ACHN (cell line): ENCODE measurements at places on chromosomes 7 and 10.

DNA sequence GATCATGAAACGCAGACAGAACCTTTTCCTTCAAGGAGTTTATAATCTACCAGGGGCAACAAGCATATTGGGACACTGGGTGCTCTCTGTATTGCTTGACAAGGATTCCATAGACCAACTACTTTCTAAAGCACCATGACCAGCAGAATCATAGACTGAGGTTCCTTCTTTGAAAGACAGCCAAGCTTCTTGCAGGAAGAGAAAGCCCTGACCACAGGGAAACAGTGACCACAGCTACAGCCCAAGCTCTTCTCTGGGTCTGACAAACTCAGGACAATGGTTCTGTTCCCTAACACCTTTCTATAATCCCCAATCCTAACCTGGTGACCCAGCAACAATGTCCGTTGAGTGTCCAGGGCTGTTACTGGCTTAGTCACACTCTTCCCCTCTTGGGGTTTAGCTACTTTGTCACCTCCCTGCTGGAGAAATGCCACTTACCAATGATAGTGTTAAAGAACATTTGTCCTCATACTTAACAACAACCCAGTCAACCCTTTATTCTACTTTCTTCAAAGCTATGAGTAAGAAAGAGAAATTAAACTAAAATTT is 155.7 kb downstream of the JAZF1 start:
- no peak for DNase-seq

DNA sequence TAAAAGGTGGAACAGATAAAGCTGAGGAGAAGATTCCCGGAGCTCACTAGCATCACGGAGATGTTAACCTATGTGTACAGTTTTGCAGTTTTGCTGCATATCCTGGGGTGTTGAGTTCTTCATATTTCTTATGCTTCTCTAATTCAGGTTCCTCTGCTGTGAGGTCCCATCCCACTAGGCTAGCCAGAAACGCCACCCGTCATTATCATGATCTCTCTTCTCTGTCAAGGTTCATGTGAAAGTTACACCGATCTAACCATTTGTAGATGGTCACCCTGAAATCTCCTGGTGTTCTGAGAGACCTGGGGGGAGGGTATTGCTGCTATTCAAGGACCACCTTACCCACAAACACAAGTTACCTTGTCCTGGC is 136.3 kb downstream of the CCDC71L start:
- no peak for DNase-seq

GRCh38 chr7:70190281-70190680 is 592.0 kb downstream of the AUTS2 start:
- no peak for DNase-seq

GRCh38 chr7:106281127-106281526 is 3.7 kb downstream of the NAMPT start:
- no peak for DNase-seq

GRCh38 chr7:585229-585711 is 65.6 kb upstream of the PDGFA start:
- DNase-seq, result no peak

DNA sequence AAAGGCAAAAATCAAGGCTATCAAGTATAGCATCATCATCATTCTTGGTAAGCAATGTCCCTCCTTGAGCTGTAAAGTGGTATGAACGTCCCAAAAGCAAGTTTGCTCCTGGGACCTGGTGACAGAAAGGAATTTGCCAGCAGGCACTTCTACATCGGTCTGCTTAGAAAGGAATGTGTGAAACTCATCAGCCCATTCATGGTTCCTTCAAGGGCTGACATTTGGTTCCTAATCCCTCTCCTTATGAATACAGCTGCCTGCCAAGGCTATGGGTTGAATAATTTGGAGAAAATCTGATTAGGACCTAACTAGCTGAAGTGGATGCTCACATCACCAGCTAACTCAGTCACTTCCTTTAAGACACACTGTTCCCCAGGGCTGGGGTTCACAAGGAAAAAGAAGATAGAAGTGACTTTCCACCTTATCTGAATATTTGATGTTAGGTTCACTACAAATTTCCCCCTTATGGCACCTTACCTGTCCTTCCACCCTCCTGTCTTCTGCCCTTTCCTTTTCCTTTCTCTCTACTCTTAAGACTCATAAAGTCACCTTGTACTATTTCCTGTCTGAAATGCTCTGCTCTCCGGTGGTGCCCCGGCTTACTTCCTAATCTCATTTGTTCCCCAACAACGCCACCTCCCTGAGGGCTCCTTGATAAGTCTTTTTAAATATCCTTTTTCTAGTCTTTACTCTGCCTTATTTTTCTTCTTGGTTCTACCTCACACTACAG is 187.1 kb downstream of the NPSR1 start:
- DNase-seq, result no peak

DNA sequence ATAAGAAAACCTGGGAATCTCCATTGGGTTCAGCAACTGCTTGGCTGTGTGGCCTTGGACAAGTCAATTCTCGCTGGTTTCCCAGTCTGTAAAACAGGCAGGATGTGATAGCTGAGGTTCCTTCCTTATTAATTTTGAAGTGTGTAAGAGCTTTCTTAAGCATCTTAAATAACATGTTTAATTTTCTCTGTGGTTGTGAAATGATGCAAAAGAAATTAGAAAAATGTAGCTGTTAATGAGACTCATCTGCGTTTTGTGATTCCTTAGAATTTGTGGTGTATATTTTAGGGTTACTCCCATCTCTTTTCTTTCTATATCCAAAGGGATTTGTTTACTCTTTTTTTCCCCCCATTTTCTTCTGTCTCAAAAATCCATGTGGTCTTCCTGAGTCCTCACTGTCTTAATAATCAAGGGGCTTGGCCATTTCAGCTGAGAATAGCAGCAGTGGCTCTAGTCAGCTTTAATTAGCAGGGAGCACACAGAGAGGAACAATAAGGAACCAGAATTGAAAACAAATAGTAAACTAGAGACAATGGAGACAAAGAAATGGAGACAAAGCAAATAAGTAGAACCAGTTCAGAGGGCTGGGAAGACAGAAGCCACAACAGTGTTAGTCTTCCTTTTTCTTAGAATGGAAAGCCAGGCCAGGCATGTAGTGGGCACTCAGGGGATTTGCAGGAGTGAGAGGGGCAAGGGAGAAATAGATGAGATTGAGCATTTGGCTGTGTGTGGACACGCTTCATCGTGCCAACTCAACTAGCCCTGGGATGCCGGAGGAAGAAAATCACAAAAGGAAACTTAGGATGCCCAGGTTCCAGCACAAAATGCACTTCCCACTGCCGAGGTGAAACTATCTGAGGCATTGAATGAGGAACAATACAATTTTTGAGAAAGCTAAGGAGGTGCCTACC is 93.9 kb downstream of the CHN2 start:
- DNase-seq, result no peak

GRCh38 chr10:58275261-58275660 is 6.3 kb downstream of the CISD1 start:
- DNase-seq, result peak; percentile 44

DNA sequence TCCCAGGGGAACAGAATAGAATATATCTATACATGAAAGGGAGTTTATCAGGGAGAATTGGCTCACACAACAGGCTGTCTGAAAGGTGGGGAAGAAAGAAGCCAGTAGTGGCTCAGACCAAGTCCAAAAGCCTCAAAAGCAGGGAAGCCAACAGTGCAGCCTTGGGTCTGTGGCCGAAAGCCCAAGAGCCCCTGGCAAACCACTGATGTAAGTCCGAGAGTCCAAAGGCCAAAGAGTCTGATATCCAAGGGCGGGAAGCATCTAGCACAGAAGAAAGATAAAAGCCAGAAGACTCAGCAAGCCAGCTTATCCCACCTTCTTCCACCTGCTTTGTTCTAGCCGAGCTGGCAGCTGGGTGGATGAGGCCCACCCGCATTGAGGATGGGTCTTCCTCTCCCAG is 172.5 kb downstream of the CCDC71L start:
- no peak for DNase-seq
